ENCODE measurements at places on chromosomes 6 and 20. TPM values are rescaled to one million over a fixed set of nuclear protein-coding genes. Genes with fewer than 3 reads are reported as not detected.

TBXT gene
- total RNA-seq: not detected

ZNF184 gene
- total RNA-seq: 7.0 TPM

CENPW gene
- total RNA-seq: 54.5 TPM

TMEM74B gene
- 0.44 TPM for total RNA-seq

RSPO3 gene
- not detected for total RNA-seq

GSTA1 gene
- not detected for total RNA-seq

POLR3F gene
- 7.4 TPM for total RNA-seq

SIGLEC1 gene
- 0.13 TPM for total RNA-seq

FAM210B gene
- total RNA-seq: 21.4 TPM

CST3 gene
- total RNA-seq: 262 TPM

C20orf202 gene
- not detected for total RNA-seq

DYNLT2 gene
- total RNA-seq: 1.4 TPM

RSPH9 gene
- total RNA-seq: not detected

TBX18 gene
- not detected for total RNA-seq

BEND6 gene
- total RNA-seq: 5.7 TPM

OXT gene
- not detected for total RNA-seq

PAK5 gene
- not detected for total RNA-seq

PPIL1 gene
- total RNA-seq: 19.0 TPM

PAK1IP1 gene
- 15.2 TPM for total RNA-seq

HAO1 gene
- not detected for total RNA-seq

MUCL3 gene
- not detected for total RNA-seq

BPIFB4 gene
- not detected for total RNA-seq

GSTA4 gene
- total RNA-seq: 3.4 TPM

MYL9 gene
- 13.3 TPM for total RNA-seq

LRP11 gene
- 33.8 TPM for total RNA-seq

LRRC73 gene
- 0.55 TPM for total RNA-seq

FILIP1 gene
- total RNA-seq: 0.15 TPM

CNKSR3 gene
- 3.4 TPM for total RNA-seq

TNFRSF6B gene
- total RNA-seq: not detected

ALDH8A1 gene
- 1.1 TPM for total RNA-seq

BFSP1 gene
- total RNA-seq: 13.8 TPM

CENPQ gene
- 9.5 TPM for total RNA-seq

TCF19 gene
- 26.0 TPM for total RNA-seq

DEFB124 gene
- total RNA-seq: not detected

GTPBP2 gene
- total RNA-seq: 70.8 TPM

GHRH gene
- total RNA-seq: not detected

GPR63 gene
- total RNA-seq: 1.9 TPM

RGS17 gene
- 0.70 TPM for total RNA-seq

CST5 gene
- total RNA-seq: 0.93 TPM

FAXC gene
- 3.3 TPM for total RNA-seq

WFDC2 gene
- total RNA-seq: 159 TPM

PMEPA1 gene
- total RNA-seq: 177 TPM

SEMG1 gene
- not detected for total RNA-seq

TSPO2 gene
- total RNA-seq: not detected

RBPJL gene
- not detected for total RNA-seq

SRSF12 gene
- not detected for total RNA-seq

Data from PC-9 (cell line).